ENCODE measurements at places on chromosomes 3 and 15. TPM values are rescaled to one million over a fixed set of nuclear protein-coding genes. Genes with fewer than 3 reads are reported as not detected.

SIDT1 gene
- 0.22 TPM for total RNA-seq

GRCh38 chr15:39131609-39132008 lies 449.3 kb upstream of the THBS1 start:
- DNase-seq = no peak

COL6A5 gene
- total RNA-seq = not detected

CCR1 gene
- total RNA-seq = not detected

GRCh38 chr3:10450494-10451440 lies 54.6 kb downstream of the ATP2B2 start:
- DNase-seq = no peak

DNA sequence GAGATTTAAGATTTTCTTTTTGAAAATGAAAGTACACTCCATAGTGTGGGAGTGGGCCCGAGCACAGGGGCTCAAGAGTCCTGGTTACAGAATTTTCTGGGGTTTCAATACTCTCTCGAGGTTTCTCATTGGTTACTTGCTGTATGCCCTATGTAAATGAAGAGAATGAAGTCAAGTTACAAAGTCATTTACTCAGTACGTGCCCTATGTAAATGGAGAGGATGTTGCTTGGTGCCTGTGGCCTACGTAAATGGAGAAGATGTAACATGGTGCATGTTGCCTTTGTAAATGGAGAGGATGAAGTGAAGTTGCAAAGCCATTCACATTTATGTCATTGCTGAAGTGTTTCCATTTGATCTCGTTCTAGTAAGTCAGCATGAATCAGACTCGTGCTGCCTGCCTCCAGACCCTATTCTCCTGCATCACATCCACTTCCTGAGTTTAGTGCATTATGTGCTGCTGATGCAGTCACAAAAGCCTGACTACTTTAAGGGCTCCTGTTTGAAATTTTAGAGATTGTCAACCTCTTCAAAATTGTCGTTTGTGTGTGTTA lies 302.0 kb downstream of the ZBBX start:
- peak; percentile 10 for DNase-seq

DNA sequence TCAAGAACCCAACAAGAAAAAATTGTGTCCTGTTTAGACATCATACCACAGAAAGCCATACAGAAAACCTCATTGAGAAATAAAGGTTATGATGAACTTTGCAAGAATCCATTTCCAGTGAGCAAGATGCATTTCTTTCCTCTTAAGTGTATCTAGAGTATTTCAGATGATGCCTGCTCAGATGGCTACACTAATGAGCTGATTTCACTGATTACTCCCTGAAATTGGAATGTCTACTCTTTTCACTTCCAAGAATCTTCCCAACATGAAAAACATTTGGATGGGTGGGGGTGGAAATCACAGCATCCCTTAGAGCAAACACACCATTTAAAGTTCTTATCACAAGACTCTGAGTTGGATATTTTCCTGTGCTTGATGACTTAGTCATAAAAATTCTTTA lies 41.4 kb upstream of the IL12A start:
- DNase-seq = no peak

ZNF385D gene
- total RNA-seq = 1.5 TPM

GRCh38 chr15:28993051-28993719 lies 107.4 kb downstream of the APBA2 start:
- no peak for DNase-seq

CPEB1 gene
- total RNA-seq = not detected

DNA sequence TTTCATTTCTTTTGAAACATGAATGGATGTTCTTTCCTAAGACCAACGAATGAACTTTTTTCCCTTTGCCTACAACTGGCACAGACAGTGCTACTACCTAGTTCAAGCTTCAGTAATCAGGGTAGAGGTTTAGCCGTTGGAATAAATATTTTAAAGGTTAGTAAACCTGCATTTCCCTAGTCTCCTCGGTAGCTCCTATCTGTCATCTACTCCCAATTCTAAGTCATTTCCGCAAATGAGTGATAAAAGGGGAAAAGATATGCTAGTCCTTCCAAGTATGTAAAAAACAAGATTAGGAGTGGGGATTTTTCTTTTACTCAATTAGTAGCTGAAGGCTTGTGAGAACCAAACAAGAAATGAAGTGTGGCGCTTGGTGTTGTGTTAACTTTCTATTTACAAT lies 15.2 kb downstream of the SLTM start:
- DNase-seq = no peak

DNA sequence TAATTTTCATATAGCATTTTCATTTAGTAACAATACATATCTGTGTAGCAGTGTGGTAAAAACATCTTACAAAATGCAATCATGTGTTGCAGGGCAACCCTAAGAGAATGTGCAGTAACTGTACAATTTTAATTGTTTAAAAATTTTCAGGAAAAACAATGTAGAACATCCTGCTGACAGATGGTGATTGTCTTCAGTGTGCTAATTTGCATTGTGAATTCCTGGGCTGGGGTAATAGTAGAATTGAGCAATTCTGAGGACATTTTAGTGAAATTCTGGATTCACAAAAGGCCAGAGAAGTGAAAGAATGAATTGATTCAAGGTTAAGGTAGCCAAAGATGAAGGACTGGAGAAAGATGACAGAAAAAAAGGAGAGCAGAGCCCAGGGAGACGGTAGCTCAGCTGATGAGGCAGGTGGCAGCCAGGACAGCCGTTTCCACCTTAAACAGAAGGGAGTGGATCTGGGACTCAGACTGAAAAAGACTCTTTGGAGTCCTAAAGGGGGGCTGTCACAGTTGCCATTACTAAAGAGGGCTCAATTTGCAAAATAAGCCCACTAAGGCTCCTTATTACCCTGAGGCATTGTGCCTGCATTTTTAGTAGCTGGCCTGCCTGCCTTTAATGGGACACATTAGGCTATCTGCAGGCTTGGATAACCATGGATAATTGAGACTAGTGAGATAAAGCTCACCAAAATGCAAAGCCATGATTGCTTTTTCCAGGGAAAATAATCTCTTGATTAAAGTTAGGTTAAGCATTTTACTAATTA lies 8.6 kb downstream of the MAP3K13 start:
- DNase-seq = no peak

TNFAIP8L3 gene
- total RNA-seq = 2.6 TPM

DNA sequence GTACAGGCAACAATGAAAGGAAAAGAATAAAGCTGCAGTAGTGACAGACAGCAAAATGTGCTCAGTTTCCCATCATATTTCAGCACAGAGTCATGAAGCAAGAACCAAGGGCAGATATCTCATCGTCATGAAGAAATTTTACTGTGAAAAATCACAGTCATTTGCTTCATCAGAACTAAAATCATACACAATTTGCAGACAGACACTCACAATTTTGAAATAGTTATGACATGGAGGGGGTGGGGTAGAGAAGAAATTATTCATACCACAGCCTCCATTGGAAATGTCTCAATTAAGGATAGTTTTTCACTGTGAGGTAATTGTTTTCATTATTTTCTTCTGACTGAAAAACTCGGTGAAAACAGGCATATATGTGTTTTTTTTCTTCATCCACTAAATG lies 78.8 kb upstream of the CNTN3 start:
- DNase-seq = peak; percentile 3

All from MCF 10A (cell line).